ENCODE measurements at places on chromosomes 12 and 14. TPM values are rescaled to one million over a fixed set of nuclear protein-coding genes. Genes with fewer than 3 reads are reported as not detected.

DNA sequence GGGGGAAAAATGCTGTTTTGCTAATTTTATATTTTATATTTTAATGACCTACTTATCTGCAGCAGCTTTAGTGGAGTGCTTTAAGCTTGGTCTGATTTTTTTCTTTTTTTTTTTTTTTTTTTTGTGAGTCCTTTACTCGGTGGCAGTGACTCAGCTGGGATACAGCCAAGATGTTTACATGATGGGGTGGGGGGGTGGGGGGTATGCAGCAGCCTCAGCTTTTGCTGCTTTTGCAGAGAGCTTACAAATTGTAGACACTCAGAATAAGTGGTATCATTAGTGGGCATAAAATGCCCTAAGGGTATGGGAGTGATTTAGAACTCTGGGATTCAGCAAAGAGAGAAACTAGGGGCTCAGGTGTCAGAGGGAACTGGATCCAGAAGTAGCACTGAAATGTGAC lies 38.2 kb upstream of the ARHGAP5 start:
- no peak for DNase-seq

- no peak for DNase-seq
These were observed 253.8 kb downstream of the TTC8 start for GRCh38 chr14:89078021-89078795.

DNA sequence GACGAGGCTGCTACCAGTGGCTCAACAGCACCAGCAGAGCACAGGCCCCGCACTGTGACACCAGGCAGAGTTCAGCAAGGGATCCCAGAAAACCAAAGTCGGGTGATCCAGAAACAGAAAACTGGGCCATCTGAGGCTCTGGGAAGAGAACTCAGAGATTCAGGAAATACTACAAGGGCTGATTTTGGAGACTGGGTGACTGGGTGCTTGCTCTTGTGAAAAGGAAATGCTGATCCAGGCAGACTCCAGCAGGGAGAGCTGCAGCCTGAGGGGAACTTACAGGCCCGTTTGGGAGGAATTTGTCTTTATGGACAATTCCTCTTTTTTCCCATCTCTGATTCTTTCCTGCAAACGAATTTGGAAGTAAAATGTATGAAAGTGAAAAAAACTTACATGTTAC lies 28.2 kb downstream of the FOXN3 start:
- DNase-seq = no peak

DNA sequence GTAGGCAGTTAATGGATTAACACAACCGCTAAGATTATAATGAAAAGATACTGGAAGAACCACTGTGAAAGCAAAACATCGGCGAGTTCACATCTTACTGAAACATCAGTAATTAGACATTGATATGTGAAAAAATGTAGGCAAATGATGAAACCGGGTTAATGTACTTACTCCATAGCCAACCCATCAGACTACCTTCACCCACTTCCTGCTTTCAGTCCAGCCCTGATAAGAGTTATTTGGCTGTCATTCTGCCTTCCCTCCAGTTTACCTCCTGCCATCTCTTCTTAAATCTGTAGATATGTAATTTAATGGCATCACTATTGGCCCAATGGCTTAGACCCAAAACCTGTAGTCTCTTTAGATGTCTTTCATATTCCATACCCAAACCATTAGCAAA lies 46.0 kb upstream of the LGR5 start:
- no peak for DNase-seq

Gene REM2
- 1.3 TPM for polyA plus RNA-seq

Gene ACTR10
- 109 TPM for polyA plus RNA-seq

Gene LRIG3
- 30.9 TPM for polyA plus RNA-seq

Gene CDKN1B
- polyA plus RNA-seq = 73.9 TPM

Gene MYO1H
- 2.7 TPM for polyA plus RNA-seq

Gene ACVRL1
- 33.4 TPM for polyA plus RNA-seq

Data from left renal cortex interstitium (tissue), 4 donors.